ENCODE measurements at places on chromosomes 16 and 17.

- no peak for ATAC-seq
These were observed 14.8 kb upstream of the PRPSAP1 start for GRCh38 chr17:76368545-76368944.

DNA sequence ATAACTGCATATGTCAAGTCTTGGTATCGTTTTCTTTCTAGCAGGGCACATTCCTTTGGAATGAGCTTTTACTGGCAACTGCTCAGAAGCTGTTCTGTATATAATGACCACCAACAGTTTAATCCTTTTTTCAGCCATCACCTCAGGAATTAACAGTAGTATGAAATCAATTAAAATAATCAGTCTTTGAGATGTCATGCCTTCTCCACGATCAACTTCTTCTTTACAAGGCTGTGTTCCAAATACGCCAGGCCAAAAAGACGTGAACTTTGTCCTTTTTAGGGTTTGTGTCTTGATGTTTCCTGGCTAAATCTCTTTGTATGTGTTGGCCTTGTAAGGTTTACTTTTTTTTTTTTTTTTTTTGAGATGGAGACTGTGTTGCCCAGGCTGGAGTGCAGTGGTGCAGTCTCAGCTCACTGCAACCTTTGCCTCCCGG is 54.9 kb downstream of the ABCC1 start:
- ATAC-seq = no peak

DNA sequence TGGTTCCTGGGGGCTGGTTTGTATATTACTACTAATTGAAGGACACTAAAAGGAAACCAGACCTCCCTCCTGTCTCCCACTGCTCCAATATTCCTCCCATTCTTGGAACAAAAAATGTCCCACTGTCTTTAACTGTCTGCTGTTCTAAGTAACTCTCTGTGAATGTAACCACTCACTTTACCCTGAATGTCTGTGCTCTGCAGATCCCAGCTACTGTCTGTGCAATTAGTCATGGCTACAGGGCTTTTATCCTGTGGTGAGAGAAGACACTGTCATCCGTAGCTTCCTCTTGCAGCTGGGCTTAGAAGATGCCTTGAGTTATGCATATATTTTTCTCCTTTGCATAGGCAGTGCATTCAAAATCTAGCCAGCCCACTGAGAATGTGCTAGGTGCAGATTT is 853.8 kb downstream of the CDH8 start:
- no peak for ATAC-seq

- no peak for ATAC-seq
These were observed 1.9 kb downstream of the TAX1BP3 start for GRCh38 chr17:3666516-3666915.

GRCh38 chr16:53605356-53605755 is 98.3 kb downstream of the RPGRIP1L start:
- ATAC-seq = no peak

DNA sequence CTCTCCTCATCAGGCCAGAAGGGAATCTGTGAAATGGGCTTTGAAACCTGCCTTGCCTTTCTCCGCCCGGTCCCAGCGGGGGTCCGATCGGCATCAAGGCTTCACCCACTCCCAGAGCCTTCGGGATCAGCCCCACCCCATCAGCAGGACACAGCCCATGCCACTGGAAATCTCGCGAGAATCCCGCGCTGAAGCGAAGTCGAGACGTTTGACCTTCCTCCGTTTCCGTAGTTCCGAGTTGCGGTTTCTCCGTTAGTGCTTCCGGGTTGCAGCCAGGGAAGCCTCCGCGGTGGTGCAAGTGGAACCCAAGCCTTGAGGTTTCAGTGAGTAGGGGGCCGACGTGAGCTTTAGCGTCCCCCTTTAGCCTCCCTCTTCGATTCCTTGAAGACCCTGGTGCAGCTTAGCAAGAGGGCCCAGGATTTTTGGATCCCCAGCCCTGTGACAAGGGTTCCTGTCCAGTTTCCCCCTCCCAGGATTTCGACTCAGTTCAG is at the start of gene COASY:
TSS of gene COASY (plus strand) at position 252 of the 491 bp plus-strand sequence. CDS start 475 bp downstream, outside the sequence.
- peak; percentile 82 for ATAC-seq
